ENCODE measurements at places on chromosomes 1 and 21. TPM values are rescaled to one million over a fixed set of nuclear protein-coding genes. Genes with fewer than 3 reads are reported as not detected.

GRCh38 chr1:38512789-38513188 lies 346.8 kb downstream of the RRAGC start:
- no peak for DNase-seq

GRCh38 chr1:165629848-165630628 lies 996 bp upstream of the MGST3 start:
- DNase-seq, result peak; percentile 16

DNA sequence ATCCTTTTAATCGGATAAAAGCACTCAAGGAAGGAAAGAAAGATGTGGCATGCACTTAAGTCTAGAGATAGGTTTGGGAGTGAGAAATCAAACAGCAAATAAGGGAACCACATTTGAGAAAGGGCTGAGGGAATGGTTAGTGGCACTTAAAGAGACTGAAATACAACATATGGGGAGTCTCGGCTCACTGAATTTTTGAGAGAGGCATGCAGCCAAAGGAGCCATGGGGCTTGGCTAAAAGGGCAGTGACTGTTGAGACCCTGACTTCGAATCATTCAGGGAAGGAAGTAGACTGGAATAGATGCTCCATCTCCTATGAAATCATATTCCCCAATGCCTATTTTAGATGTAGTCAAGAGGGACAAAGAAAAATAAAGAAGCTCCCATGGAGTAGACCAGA lies 58.3 kb upstream of the HAO2 start:
- no peak for DNase-seq

GRCh38 chr1:107551456-107551855 lies 410.6 kb downstream of the NTNG1 start:
- no peak for DNase-seq

SOX13 gene
- 7.0 TPM for total RNA-seq

DNA sequence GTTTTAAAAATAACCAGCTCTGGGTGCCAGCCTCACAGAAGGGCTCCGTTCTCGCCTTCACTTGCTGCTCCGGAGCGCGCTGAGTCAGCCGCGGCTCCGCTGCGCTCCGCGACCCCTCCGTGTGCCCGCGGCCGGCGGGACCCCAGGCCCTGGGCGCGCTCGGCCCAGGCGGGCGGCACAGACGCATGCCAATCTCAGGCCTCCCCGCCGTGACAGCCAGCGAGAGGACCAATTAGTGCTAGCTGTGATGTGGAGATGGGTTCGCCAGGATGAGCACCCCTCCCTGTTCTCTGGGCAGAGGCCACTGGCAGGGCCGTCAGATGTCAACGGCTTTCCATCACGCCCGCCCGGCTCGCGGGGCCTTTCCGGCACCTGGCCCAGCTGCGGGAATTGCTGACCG lies 293.8 kb downstream of the SPATA17 start:
- DNase-seq, result no peak

- no peak for DNase-seq
Observed at GRCh38 chr1:46166521-46167462, 8.1 kb upstream of the TSPAN1 start.

DNA sequence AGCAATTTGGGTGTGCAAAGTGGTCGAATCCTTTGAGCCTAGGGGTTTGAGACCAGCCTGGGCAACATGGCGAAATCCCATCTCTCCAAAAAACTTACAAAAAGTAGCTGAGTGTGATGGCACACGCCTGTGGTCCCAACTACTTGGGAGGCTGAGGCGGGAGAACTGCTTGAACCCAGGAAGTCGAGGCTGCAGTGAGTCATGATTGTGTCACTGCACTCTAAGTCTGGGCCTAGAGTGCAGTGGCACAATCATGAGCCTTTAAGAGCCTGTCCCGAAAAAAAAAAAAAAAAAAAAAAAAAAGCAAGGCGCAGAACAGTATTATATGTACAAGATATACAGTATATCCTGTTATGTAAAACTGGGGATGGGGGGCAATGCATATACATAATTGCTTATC lies 25.1 kb upstream of the HTR1D start:
- no peak for DNase-seq

DNA sequence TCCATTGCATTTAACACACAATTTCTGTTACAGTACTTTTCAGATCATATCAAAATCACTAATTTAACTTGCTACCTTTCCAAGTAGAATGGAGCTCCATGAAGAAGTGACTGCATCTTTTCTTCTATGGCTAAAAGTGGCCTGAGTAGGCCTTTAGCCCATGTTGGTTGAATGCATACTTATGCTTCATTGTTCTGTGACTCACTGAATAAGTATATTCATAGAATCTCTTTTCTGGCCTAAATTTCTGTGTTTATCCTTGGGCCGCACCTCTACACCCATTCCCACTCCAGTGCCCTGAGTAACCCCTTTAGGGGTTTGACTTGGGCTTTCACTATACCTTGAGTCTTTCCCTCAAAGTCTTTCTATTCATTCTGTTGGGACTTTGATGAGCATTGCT lies 42.1 kb upstream of the ARHGAP29 start:
- DNase-seq, result no peak

DNA sequence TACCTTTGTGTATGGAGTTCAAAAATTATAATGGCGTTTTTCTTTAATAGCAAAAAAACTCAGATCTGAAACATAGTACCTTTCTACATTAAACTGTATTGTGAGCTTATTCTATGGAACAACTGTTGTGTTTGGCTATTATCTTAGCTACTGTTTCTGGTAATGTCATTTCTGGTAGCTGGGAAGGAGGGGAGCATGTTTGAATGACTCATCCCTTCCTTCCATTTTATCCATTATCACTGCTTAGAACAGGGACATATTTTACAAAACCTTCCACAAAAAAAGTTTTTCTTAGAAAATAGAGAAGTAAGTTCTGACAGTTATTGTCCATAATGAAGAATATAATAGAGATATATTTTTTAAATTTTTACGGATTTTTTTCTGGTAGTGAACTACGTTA lies 128.3 kb downstream of the NRDC start:
- peak; percentile 16 for DNase-seq

F11R gene
- total RNA-seq, result 7.3 TPM

CR1L gene
- not detected for total RNA-seq

GRCh38 chr1:229164836-229165735 lies 105.8 kb upstream of the RAB4A start:
- DNase-seq, result no peak

- no peak for DNase-seq
Observed at GRCh38 chr1:21575351-21575942, 66.2 kb downstream of the ALPL start.

CIART gene
- 15.2 TPM for total RNA-seq

DNA sequence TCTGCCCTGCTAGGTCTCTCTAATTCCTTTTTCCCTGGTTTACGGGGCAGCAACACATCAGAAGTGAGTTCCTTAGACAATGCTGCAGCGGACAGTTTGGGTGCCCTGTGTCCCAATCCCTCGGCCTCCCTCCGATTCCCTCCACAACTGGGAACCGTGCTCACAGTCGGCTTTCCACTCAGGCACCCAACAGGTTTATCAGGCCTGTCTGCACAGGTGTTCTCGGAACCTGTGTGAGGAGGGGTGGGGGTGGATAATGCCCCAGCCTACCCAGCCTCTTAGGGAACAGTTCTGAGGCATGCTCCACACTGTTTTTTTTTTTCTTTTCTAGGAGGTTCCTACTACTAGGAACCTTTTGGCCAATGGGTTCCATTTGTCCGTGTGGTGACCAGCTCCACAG lies 131.2 kb downstream of the DISC1 start:
- no peak for DNase-seq

- DNase-seq, result no peak
Observed at GRCh38 chr1:225844236-225845061, 34.5 kb downstream of the EPHX1 start.

DNA sequence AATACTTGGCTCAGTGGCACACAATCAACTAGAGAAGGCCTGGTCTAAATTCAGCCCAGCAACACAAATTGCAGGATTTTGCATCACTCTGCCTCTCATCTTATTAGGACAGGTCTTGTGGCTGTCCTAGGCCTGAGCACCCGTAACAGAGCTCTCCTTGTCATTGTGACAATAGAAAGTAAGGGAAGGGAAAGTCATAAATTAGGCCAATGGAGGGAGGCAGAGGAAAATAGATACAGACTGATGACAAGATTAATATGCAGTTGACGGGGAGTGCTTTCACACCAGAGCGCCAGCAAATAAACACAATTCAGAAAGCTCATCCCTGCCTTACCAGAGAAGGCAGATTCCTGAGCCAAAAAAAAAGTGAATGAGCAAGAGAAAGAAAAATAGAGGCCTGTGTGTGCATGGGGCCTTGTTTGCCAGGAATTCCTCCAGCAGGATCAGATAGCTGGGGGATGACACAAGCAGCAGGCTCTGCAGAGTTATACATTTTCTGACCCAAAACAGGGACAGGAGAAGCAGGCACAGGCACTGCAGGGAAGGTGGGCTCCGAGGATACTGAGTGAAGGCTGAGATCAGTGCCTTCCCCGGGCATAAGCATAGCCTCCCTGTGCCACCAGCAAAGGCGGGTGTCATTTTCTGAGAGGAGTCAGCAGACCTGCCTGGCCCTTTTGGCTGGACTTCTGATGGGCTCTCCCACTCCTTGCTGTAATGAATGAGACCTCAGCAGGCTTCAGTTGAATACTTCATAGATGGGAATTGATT lies 110.0 kb upstream of the SPAG17 start:
- DNase-seq, result no peak

DNA sequence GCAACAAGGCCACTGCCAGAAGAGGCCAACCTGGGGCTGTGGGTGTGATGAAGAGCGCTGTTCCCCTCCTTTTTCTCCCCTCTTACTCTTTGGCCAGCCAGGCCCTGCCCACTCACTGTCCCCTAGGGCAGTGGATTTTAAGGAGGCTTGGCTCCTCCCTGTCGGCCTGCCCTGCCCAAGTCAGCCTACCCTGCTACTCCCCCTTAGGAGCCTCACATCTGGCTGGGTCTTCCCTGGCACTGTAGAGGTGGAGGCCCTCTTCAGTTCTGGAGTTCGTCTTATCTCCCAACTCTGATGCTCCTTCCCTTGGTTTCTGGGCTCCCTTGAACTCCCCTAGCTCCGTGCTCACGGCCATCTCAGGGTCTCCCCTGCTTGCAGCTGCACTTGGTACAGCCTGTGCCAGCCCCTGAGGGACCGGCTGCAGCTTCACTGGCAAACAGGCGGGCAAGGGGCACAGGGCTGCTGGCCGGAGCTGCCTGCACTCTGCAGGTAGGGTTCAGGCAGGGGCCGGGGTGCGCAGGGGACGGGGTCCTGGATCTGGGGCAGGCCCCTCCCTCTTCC lies 4.0 kb downstream of the AMPD2 start:
- DNase-seq, result no peak

LIN9 gene
- 25.6 TPM for total RNA-seq

GRCh38 chr1:60170709-60171108 lies 97.1 kb upstream of the C1orf87 start:
- no peak for DNase-seq

SMCP gene
- not detected for total RNA-seq

ERG gene
- total RNA-seq, result 0.05 TPM

XPR1 gene
- total RNA-seq, result 33.6 TPM

DNA sequence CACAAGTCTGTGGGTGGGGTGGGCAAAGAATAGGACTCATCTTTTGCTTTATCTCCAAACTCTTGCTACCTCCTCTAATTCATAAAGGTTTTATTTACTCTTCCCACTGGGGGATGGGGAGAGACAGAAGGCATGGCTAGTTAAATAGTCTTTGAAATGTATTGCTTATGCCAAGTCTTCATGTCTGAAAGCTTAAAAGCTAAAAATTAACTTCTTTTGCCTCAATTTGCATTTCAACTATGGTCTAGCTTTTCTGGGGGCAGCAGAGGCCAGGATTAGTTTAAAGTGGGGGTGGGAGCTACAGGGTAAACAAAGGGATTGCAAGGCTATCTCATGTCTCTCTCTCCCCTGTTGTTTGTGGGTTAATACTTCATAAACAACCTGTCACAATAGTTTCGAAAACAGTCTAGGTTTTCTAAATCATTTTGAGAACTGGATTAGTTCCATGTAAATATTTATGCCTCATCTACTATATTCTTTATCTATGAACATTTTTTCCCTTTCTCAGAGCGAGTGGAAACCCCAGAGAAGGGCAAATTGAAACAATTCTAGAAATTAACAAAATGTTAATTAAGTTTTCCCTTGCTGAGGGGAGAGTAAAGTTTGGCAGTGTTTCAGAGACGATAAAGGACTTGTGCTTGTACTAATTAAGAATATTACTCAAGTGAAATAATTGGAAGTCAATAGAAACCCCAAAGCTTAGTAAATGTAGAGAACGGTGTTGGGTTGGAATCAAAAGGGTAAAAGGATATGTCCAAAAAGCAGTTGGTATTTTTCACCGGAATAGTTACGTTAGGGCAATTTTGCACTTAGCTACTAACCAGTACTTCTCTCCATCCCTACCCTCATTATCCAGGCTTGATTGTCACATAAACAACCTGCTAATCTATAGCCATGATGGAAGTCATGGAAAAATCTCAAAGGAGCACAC lies 182.2 kb downstream of the GIPC2 start:
- no peak for DNase-seq

GRCh38 chr1:101357444-101357986 lies 120.7 kb downstream of the S1PR1 start:
- peak; percentile 76 for DNase-seq

DNA sequence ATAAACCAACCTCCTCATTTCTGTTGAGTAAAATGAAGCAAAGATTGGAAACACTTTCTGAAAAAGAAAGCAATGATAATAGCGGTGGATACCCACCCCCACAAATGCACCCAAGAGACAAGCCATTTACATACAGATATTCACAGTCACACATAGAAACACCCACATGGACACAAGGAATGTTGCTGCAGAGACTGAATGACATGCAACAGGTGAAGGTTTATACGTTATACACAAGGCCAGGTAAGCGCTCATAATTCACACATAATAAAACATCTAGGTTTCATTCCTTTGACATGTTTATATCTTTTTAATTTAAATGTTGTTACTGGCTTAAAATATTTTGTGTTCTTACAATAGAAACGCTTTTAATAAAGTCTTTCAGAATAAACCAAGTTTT lies 21.3 kb downstream of the ARV1 start:
- no peak for DNase-seq

GRCh38 chr1:192445839-192446489 lies 129.2 kb downstream of the RGS21 start:
- DNase-seq, result peak; percentile 67

GRCh38 chr21:27536319-27536718 lies 569.4 kb upstream of the ADAMTS5 start:
- DNase-seq, result no peak

DNA sequence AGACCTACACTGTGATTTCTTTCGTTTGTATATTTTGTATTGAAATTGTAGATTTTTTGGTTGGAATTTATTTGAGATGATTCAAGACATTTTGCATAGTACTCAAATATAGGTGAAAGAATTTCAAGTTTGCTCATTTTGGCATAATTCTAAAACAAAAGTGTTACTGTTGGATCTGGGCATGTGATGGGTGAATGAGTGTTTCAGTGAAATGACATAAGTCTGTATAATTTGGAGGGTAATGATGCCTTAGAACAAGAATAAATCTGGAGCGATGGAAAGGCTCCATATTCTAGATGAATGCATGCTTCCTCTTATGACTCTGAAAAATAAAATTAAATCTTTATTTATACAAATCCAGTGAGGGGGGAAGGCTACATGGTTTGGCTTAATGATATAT lies 41.0 kb downstream of the NFIA start:
- DNase-seq, result no peak

GRCh38 chr1:152052606-152053005 lies 15.8 kb upstream of the S100A11 start:
- DNase-seq, result peak; percentile 77

HS2ST1 gene
- 14.8 TPM for total RNA-seq

- DNase-seq, result no peak
Observed at GRCh38 chr1:160226623-160227022, 21.4 kb downstream of the PEA15 start.

- no peak for DNase-seq
Observed at GRCh38 chr1:25990702-25991395, 7.0 kb downstream of the PAFAH2 start.

S100A8 gene
- not detected for total RNA-seq

- no peak for DNase-seq
Observed at GRCh38 chr1:247111700-247112478, 7.7 kb upstream of the ZNF669 start.

Data from A172 (cell line).